LoVo (cell line): ENCODE measurements at places on chromosomes 12 and 14.

DNA sequence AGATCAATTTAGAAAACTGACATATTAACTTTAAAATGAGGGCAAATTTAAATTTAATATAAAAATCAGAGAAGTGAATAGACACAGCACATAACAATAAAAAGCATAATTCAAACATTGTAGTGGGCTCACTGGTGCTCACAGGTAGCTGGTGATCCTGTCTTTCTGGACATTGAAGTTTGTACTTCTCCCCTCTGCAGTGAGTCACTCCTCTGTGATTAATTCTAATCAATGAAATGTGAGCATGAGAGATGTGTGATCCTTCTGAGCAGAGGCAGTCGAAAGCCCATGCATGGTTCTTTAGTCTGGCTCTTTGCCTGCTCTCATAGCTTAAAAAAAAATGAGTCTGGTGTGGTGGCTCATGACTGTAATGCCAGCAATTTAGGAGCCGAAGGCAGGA lies 59.0 kb upstream of the RERGL start:
- no peak for DNase-seq

- no peak for DNase-seq
Measured at GRCh38 chr12:52692254-52692653, 11.1 kb downstream of the KRT77 start.

- no peak for DNase-seq
Measured at GRCh38 chr12:43357141-43357540, 194.9 kb downstream of the ADAMTS20 start.

DNA sequence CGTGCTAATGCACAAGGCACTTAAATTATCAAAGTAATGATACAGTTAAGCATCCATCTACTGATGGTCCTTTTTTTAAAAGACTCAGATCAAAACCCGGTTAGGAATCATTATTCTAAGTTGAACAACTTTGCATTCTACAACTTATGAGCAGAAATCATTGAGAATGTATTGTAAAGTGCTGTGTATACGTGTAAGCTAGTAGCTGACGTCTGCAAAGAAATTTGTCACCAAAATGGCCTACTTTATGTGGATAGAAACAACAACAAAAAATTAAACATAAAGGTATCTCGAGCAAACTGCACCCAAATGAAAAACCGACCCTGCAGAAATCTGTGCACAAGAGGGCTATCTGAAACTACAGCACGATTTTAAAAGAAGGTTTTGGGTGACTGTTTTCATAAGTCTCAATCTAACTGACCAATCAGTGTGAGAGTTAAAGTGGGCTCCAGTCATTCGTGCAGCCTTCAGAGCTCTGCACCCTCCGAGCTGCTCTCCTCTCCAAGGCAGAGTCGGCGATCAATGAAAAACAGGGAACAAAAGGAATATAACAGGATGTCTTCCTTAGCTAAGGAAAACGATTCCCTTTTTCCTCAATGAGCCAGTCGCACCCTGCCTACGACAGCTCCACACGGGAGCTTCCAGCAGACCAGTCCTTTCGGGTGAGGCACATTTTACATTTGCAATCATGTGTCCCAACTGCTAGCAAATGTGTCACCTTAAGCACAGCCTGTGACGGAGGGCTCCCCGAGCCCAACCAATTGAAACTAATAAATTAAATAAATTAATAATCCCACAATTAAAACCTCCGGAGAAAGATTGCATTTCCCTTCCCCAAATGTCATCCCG lies 200.7 kb upstream of the FOXN3 start:
- no peak for DNase-seq

DNA sequence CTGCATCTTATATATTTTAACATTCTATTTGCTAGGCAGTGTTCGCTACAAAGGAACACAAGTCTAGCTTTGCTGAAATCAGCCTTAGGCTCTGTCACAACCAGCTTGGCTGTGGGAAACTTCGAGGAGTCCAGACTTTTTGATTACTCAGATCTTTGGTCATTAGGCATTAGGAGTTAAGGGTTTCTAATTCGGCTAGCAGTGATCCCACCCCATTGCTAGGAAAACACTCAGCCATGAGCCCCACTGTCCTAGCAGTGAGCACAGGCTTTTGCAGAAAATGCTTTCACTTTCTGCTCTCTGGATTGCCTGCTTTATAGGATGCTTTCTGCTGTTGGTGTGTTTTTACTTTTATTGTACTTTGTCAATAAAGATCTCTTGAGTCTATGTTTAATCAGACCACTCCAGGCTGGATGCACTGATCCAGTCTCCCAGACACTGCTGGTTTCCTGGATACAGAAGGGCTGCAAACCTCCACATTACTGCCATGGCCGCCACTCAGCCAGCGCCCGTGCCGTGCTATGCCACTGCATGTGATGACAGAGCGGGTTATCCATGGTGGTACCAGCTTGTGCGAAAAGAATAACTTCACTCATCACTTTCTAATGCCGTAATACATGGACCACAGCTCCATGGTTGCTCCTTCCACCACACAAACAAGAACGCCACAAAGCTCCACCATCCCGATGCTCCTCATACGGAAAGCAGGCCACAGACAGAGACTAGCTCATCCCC lies 41.0 kb upstream of the PYGL start:
- no peak for DNase-seq

DNA sequence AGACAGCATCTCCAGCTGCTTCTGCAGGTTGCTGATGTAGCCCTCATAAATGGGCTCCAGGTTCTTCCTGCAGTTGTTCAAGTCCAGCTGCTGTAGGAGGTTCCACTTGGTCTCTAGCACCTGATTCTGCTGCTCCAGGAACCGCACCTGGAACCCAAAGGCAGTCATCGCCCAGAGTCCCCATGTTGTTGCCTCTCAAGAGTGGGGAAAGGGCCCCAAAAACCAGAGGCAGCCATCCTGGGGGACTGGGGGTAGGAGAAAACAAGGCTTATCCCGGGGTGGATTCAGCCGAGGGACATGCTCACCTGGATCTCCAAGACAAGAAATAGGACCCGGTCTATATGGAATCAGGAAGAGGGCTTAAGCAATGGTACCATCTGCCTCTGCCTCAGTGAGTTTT lies 2.3 kb downstream of the KRT72 start:
- no peak for DNase-seq

DNA sequence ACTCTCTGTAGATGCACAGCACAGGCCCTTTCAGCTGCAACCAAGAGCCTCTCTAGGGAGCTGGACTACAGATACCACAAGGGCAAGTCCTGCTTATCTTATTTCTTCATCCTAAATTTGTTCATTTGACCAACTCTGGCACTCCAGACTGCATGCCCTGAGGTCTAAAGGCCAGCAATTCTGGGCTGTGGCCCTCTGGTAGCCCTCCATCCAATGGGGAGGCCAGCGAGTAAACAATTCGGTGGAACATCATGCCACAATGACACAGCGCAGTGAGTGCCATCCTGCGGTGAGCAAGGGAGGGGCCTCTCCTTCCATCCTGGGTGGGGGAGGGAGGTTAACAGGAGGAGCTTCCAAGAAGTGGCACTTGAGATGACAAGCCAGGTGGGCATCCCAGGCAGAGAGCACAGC lies 652 bp upstream of the SELPLG start:
- no peak for DNase-seq

DNA sequence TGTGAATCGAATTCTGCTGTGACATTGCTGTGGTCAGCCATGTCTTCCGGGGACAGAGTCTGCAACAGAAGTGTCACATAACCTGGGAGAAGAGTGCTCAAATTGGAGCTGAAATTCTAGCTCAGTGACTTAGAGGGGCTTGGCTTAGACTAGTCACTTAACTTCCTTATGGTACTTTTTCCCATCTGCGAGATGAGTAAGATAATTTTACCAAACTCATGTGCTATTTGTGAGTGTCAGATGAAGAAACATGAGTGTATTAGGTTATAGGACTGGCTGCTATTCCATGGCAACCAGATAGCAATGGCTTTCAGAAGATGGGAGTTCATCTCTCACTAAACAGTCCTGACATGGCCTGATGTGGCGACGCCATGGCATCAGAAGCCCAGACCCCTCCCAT lies 104.1 kb downstream of the CHST11 start:
- DNase-seq, result no peak

DNA sequence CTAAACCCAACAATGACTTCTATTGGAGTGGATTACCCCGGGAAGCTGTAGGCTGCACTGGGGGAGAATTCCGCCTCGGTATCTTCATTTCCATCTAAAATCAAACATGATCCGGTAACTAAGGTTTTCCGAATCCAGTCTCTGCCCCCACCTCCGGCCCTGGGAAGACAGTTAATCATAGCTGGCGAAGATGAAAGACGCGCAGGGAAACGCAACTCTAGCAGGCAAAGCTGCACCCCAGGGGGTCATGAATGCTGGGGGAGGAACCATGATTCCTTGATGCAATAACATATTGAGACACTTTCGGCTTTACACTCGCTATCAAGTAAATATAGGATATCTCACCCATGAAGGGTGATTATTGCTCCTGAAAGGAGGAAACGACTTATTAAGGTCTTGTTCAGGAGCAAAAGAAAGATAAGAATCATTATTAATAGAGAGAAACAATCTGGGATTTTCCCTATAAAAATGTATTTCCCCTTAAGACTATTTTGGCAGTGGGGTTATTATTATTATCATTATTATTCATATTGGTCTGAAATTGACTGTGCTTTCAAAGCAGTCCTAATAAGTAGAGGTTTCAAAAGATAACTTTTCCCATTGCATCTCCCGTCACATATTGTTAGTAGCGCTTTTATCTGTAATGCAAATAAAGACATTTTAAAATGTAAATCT lies 614.9 kb downstream of the VRK1 start:
- DNase-seq, result no peak

DNA sequence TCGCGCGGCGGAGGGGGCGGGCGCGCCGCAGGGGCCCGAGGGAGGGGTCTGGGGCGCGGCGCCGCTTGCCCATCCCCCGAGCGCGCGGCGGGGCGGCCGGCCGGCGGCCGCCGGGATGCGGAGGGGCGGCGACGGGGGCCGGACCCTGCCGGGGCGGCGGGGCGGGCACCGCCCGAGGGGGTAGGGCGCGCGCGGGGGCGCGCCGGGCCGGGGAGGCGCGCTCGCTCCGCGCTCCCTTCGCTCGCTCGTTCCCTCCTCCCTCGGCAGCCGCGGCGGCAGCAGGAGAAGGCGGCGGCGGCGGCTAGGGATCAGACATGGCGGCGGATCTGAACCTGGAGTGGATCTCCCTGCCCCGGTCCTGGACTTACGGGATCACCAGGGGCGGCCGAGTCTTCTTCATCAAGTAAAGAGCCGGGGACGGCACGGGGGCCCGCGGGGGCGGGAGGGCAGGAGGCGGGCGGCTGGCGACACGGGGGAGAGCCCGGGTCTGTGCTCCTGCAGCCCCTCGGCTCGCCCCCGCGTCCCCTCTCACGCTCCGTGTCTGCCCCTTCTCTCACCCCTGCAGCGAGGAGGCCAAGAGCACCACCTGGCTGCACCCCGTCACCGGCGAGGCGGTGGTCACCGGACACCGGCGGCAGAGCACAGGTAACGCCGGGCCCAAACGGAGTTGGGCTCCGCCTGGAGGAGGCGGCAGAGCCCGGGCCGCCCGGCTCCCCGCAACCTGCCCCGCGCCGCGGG lies at the start of gene PLEKHA5:
TSS of gene PLEKHA5 (plus strand) at position 248 of the 738 bp plus-strand sequence. CDS start at position 315, 67 bp downstream.
- DNase-seq, result peak; percentile 81

- no peak for DNase-seq
Measured at GRCh38 chr12:124053851-124054250, 80.8 kb downstream of the ZNF664 start.

DNA sequence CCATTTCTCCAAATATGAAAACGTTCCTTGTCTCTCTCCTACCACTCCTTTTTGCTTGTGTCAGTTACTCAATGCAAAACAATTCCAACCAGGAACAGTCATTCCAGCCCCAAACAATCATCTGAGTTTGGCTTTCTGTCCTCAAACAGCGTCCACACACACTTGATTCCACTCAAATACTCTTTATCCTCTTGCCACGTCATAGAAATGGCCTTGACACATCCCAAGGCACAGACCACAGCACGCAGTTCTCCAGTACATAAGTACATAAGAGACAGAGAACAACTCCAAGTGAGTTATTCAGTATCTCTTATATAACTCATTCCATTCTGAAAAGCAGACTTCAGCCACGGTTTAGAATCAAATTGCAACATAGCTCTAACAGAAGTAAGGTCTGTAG lies 299.2 kb downstream of the RPS29 start:
- no peak for DNase-seq

DNA sequence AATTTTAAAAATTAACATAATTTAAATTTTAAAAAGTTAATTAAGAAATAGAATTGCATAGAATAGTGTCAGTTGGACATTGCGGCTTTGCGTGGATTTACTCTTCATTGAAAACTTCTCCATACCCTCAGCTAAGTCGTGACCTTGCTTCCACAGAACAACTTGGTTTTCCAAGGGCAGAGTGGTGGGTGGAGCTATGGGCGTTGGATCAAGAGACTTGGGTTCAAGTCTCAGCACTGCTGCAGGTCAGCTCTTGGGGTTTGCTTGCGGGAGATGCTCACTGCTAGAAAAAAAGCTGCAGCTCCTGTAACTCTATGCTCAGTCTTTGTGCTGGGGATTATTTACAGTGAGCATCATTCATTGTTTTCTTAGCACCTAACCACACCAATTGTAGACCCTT lies 133.7 kb downstream of the PRIMA1 start:
- DNase-seq, result no peak

- DNase-seq, result no peak
Measured at GRCh38 chr12:106001837-106002218, 136.9 kb downstream of the NUAK1 start.

DNA sequence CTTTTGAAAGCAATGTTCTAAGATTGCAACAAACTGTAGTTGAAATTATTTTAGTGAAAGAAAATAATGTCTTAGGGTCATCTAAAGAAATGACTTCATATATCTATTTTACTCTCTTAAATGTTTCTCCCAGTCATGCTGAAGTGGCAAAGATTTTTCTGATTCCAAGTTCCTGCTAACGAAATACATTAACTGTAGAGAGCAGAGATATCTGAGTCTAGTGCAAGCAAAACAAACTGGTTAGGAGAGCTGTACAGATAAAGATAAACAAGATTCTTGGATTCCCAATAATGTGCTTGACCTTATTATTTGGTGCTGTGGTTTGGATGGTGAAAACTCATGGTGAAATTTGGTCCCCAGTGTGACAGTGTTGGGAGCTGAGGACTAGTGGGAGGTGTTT lies 199.9 kb upstream of the PWP1 start:
- no peak for DNase-seq

DNA sequence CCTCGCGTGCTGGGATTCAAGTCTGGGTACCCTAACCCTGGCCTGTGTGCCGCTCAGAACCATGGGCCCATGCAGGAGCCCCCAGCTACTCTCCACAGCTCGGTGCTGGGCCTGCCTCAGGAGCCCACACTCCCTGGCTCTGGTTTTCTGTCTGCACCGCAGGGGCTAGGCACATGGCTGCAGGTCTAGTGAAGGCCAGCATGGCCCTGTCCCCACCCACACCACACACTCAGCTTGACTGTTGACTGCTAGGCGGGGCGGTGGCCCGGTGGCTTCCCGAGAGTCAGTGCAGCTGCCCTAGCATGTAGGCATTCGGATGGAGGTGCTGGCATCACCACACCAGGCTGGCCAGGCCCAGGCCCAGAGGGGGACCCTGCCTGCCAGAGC lies 7.9 kb downstream of the INF2 start:
- DNase-seq, result no peak

- DNase-seq, result no peak
Measured at GRCh38 chr12:25501549-25501948, 51.5 kb downstream of the LMNTD1 start.

GRCh38 chr14:55370883-55371455 lies 40.7 kb downstream of the ATG14 start:
- no peak for DNase-seq
